Fibroblast of skin of back (primary cell): ENCODE measurements at places on chromosomes 13 and 19.

DNA sequence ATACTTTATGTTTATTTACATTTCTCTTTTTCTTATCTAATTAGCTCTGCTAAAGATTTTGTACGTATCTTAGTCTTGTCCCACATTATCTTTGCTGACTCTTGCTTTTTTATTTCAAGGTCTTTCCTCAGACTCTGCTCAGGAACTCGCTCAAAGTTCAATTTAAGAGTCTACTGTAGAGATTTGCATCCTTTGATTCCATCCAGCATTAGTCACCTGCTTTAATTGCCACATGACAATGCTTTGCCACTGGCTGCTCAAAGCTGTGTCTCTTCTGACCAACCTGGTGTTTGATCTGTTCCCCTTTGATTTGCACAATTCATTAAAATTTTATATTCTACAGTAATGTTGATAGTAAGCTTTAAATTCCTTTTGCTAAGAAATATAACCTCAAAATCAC, 157.9 kb upstream of the FREM2 start:
- DNase-seq: no peak

GRCh38 chr19:12137221-12137940, 2.8 kb downstream of the ZNF20 start:
- no peak for DNase-seq

GRCh38 chr13:58660826-58661225, 1029.3 kb downstream of the PCDH17 start:
- DNase-seq: no peak

DNA sequence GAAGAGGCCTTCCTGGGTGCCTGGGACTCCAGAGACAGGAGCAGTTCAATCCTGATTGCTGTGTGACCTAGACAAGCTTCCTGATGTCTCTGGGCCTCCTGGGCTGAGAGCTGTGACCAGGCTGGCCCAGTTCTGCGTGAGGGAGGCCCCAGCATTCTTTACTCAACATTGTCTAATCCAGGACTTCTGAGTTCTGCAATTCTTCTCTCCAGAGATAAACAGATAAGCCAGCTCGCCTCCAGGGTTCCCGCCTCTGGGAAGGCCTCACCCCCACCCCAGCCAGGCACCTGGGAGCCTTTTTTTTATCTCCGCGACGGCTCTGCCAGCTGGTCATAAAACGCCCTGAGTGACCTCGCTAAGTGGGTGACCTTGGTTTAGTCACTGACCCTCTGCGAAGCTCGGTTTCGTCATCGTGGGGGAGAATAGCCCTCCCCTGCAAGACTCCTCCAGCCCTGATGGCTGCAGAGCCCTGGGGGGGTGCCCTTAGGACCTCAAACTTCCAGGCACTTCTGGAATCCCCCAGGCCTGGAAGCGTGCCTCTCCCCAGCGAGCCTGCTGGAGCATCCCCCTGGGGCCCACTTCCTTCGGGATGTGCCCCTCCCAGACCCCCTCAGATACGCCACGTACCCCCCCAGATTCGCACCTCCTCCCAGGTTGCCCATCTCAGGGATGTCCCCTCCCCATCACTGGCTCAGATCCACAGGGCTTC, 1.9 kb downstream of the SULT2B1 start:
- no peak for DNase-seq

GRCh38 chr19:29428071-29428470, 97.7 kb upstream of the VSTM2B start:
- DNase-seq: no peak

DNA sequence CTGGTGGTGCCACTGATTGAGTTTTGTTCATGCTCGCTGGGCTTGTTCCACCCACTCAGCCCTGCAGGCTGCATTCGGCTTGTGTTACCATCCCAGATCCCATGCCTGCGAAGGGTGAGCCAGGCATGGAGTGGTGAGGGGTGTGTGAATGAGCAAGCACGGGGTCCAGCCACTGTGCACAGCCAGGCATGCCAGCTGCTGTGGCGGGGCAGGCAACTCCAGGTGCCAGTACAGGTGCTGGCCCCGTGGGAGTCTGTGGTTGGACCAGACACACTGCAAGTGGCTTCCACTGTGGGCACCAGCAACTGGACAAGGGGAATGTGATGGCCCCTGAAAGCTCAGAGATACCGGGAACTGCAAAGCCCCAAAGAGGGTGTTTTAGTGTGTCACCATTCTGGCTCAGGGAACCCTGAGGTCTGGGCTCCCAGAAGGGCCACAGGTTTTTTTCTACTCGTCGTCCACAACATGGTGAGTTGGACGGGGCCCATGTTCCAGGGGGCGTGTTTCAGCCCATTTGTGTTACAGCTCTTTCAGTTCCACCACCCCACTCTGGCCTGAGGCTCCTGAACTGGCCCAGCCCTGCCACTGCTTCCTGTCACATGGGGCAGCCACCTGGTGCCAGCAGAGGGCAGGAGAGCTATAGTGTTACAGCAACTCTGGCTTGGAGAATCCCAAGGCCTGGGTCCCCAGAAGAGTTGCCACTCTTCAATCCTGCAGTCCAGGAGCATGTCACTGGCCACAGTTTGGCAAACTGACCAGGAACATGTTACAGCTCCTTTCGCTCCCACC, 217.0 kb upstream of the OBI1 start:
- no peak for DNase-seq

- no peak for DNase-seq
Observed at GRCh38 chr19:3809881-3810707, 23.9 kb upstream of the MATK start.

DNA sequence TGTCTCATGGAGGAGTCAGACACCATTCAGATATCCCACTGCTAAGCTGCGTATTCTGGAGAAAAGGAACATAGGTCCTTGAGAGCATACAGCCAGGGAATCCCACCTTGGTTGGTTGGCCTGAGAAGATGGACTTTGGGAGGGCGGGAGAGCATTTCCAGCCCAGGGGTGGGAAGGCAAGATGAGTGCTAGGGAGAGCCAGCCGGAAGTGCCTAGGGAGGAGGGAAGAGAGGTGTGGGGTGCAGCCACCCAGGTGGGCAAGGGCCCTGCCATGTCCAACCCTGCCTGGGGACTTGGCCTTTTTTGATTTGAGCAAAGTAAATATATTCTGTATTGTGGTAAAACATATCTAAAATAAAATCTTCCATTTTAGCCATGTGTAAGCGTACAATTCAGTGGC, 19.7 kb downstream of the SIAH3 start:
- DNase-seq: no peak

DNA sequence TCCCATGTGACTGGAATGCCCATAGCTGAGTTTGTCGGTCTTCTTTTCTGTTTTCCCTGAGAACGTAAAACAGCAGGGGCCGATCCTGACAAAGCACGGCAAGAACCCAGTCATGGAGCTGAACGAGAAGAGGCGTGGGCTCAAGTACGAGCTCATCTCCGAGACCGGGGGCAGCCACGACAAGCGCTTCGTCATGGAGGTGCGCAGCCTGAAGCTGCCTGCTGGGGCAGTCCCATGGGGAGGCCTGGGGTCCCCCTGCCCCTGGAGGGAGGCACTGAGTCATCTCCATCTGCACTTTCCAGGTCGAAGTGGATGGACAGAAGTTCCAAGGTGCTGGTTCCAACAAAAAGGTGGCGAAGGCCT, 18.2 kb upstream of the QTRT1 start:
- no peak for DNase-seq

DNA sequence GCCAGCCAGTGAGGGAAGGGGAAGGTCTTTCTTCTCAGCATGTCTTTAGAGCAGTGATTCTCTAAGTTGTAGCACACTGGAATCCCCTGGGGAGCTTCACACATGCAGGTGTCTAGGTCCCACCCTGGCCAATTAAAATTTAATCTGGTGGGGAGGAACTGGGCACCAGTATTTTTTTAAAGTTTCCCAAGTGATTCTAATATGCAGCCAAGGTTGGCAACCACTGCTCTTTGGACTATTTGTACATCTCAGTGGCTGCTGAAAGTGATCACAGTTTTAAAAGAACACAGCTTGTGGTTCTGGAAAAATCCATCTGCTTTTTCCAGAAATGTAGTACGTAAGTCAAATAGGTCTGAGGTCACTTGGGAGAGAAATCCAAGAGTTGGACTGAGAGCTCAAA, 10.7 kb upstream of the KATNAL1 start:
- DNase-seq: no peak

DNA sequence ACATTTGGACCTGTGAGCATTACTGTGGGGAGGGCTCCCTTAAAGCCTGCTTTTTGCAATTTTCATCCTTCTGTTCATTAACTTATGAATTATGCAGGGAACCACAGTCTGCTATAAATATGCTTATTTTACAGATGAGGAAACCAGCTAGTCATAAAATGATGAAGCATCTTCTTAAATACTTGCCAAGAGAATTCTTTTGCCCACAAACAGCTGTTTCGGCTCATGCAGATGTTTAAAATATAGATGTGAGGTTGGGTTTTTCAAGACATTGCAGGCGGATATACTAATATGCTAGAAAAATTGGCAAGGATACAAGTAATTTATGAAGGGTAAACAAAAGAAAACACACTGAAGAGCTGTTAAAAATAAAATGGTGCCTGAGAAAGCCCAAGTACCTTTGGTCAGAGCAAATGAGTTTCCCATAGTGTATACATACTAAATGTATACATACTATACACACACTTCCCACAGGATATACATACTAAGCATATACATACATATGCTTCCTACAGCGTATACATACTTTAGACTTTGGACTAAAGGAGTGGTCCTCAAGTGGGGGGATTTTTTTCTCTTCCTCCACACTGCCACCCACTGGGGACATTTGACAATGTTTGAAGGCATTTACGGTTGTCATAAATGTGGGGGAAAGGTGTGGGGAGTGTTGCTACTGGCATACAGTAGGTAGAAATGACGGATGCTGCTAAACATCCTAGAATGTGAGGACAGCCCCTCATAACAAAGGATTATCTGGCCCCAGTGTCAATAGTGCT, 164.9 kb upstream of the CSNK1A1L start:
- DNase-seq: no peak

DNA sequence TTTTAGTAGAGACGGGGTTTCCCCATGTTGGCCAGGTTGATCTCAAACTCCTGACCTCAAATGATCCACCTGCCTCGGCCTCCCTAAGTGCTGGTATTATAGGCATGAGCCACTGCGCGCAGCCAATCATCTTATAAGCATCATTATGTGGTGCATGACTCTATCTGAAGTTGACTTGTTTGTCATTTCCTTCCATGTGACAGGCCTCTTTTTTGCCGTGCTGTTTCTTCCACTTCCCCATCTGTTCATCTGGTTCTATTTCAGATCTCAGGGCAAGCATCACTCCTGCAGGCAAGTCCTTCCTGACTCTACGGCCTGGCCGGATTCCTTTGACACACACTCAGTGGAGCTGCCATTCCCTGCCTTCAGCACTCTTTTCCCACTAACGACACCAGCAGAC, 15.2 kb downstream of the COL5A3 start:
- no peak for DNase-seq

GRCh38 chr19:54541712-54542111, 31.9 kb upstream of the LILRA2 start:
- no peak for DNase-seq

DNA sequence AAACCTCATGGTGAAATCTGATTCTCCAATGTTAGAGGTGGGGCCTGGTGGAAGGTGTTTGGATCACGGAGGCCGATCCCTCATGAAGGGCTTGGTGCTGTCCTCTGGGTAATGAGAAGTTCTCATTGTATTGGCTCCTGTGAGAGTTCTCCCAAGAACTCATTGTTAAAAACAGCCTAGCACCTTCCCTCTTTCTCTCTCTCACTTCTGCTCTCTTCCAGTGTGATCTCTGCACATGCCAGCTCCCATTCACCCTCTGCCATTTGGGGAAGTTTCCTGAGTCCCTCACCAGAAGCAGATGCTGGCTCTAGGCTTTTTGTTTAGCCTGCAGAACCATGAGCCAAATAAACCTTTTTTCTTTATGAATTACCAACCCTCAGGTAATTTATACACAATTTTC, 3.1 kb upstream of the SUCLA2 start:
- DNase-seq: no peak

GRCh38 chr13:109427148-109427547, 359.2 kb downstream of the IRS2 start:
- peak; percentile 3 for DNase-seq

- peak; percentile 22 for DNase-seq
Observed at GRCh38 chr13:57631596-57632275, at the start of gene PCDH17. Gene PCDH17, plus strand, starts transcription at chr13:57631744. Its CDS starts 803 bp downstream, at chr13:57632547.

GRCh38 chr19:32339988-32340874, 5.2 kb upstream of the ZNF507 start:
- peak; percentile 48 for DNase-seq

- no peak for DNase-seq
Observed at GRCh38 chr13:30042891-30043630, 192.6 kb upstream of the UBL3 start.
